AG08395 (cell line): ENCODE measurements at places on chromosomes 1 and 21.
A peak's percentile ranks its signal among the peaks of the same experiment; 100 is the strongest.

GRCh38 chr1:212127221-212127620, 91.7 kb downstream of the DTL start:
- no peak for DNase-seq

DNA sequence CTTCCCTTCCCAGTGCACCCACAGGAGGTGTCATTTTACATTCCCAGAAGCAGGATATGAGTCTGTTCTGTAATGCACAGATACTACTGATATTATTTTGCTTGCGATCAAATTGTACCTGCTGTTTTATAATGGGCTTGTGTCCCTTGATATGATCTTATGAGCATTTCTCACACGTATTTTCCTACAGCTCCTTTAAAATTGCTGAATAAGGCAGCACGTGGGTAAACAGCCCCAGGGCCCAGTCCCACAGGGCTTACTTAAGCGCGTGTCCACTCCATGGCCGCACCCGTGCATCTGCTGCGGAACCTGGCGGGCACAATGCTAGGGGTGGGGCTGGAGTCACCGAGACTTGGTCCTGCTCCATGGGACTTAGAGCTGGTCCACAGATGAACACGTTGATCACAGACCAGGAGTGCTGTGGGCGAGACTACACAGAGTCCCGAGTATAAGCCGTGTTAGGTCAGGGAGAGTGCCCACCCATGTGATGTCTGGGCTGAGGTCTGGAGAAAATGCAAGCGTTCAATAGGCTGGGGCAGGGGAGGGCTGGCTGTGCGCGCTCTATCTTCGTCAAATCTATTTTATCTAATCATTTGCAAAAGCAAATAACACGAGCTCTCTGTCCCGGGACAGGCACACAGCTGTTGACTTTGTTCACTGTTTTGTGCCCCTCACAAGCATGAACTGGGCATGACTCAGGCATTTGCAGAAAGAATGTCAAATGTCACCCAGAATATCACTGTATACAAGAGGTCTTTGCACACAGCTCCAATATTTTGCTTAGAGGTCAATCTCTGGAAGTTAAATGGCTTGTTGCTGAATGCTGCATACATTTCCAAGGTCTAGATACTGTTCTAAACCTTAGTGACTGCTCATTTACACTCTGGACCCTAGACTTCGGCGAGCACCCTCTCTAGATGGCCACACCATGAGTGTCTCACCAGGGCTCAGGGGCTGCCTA, 119.3 kb downstream of the CRYAA start:
- no peak for DNase-seq

- peak; percentile 39 for DNase-seq
Observed at GRCh38 chr1:202131956-202132821, 9.5 kb downstream of the GPR37L1 start.

DNA sequence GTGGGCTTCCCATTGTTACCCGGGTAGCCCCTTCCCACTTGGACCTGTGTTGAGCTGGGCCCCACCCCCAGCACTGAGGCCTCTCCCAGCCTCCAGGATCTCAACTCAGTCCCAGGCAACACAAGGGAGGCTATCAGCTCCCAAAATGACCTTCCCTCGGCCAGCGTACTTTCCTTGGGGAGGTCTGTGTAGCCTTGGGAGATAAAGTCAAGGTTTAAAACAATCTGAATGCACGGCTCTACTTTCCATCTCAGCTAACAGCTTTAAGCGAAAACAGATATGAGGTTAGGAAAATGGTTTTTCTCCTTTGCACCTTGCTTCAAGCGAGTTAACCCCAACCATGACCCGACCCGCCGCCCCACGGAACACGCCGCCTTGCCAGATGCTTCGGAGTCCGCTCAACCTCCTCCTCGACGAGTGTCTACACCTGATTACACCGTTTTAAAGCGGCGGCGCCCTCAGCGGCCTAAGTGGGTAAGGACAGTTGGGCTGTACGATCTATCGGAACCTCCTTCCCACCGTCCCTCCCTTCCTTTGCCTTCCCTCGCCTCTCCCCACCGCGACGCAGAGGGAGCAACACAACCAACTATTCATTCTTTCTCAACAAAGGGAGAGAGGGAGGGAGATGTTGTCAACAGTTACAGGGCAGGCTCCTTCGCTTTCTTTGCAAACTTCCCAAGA, 1.1 kb downstream of the BCAR3 start:
- DNase-seq: peak; percentile 90

DNA sequence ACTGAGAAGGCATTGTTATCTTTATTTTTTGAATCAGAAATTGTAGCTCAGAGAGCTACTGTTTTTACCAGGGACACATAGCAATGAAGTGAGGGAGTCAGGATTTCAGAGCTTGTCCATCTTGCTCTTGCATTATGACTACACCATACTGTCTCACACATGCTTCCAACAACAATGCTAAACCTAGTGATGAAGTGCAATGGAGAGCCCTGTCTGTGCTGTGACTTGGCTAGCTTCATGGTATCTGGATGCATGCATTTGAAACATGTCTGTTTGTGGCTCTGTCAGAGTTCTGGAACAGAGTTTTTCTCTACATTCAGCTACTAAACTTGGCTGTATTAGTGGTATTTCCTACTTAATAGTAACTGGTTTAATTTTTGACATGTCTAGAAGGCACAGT, 7.0 kb downstream of the PLPPR4 start:
- no peak for DNase-seq

- DNase-seq: no peak
Observed at GRCh38 chr21:33197496-33197895, 32.2 kb upstream of the IFNAR2 start.

DNA sequence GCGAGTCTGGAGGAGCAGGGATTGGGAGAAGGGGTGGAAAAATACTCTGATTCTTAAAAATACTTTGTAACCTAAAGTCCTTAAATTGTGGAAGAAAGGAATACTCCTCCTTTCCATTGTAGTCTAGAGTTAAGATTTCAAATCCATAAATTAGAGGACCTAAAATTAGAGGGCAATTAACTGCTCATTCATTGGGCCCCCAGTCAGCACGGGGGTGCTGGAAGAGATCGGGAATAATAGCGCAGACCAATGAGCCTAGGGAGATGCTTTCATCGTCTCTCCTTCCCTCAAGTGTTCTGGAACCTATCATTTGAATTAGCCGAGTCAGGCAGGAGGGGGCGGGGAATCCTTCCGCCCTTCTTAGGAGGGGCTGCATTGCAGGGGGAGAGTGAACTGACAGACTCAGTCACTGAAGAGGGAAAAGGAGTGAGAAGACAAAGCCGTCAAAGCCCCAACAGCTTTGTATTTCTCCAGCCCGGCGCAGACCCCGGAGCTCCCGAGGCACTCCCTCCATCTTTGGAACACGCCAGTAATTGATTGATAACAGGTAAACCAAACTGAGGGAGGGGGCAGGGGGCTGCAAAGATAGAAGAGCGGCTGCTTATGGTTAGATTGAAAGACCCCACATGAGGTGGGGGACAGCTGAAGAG, at the start of gene MLLT11:
MLLT11 (plus strand) TSS at position 391 of the 650 bp plus-strand sequence. CDS start 6,828 bp downstream, outside the sequence.
- peak; percentile 57 for DNase-seq

GRCh38 chr1:21650400-21650799, 18.8 kb downstream of the RAP1GAP start:
- no peak for DNase-seq

- no peak for DNase-seq
Observed at GRCh38 chr1:33232716-33233115, 23.6 kb upstream of the ZNF362 start.

GRCh38 chr1:222109836-222110235, 367.9 kb upstream of the DUSP10 start:
- DNase-seq: no peak

DNA sequence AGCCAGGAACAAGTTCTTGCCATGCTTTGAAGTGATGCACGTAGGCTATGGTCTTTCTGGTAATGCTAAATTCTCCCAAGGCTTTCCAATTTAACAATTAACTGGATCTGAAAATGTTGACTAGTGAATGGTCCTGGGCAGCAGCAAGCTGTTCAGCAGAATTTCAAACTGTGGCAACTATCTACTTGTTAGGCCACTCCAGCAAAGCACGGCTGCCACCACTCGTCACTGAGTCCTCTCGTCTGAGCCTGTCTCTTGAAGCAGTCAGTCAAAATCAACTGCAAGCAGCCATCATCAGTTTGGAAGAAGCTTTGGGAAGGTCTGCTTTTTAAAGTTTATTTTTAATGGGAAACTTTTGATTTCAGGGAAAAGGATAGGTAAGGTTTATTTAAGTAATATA, 6.1 kb downstream of the FLVCR1 start:
- DNase-seq: no peak

DNA sequence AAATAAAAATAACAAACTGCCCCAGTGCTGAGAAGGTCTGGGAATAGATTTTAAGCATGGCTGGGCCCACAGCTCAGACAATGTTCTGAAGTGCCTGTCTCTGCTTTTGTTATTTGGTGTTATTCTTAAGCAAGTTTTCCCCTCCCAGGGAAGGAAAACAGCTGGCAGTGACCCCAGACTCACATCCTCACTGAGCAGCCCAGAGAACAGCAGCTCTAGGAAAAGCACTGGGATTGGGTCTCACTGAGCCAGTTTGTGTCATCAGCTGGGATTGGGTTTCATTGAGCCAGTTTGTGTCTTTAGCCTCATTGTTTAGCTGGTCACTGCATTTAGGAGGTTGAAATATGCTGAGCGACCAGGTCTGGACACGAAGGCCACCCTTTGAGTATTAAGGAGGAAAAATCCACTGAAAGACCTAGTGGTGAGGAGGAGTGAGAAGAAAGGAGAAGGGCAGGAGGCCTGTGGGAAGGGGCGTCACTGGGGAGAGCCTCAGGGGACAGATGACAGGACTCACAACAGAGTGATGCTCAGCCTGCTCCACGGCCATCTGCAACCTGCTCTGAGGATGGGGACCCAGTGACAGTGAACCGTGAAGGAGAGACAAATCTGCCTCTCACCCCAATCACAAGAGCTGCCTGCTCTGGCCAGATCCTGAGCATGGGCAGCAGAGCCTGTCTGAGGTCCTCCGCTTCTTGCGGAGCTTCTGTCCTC, 103.8 kb downstream of the TOMM20 start:
- DNase-seq: no peak

- no peak for DNase-seq
Observed at GRCh38 chr1:33260439-33260838, 4.1 kb downstream of the ZNF362 start.

DNA sequence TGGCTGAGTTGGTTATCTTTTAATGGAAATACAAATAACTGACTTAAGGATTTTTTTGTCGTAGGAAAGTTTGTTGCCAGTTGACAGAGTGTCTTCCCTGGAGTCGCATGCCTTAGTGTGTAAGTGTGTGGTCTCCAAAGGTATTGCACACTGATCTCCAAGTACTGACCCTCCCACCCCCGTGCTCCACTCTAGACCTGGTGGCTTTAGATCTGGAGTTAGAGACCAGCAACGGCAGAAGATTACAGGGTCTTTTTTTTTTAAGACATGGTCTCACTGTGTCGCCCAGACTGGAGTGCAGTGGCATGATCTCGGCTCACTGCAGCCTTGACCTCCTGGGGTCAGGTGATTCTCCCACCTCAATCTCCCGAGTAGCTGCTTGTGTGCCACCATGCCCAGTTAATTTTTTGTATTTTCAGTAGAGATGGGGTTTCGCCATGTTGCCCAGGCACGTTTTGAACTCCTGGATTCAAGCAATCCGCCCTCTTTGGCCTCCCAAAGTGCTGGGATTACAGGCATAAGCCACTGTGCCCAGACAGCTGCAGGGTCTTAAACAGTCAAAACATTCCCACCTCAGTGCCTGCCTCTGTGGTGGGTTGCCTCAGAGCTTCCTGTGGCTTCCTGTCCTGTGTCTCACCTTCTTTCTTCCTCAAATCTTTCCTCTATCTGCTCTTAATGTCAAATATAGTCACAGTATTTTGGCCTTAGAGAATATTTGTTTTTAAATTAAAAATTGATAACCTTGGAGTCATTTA, 6.9 kb downstream of the TRAPPC10 start:
- DNase-seq: no peak

DNA sequence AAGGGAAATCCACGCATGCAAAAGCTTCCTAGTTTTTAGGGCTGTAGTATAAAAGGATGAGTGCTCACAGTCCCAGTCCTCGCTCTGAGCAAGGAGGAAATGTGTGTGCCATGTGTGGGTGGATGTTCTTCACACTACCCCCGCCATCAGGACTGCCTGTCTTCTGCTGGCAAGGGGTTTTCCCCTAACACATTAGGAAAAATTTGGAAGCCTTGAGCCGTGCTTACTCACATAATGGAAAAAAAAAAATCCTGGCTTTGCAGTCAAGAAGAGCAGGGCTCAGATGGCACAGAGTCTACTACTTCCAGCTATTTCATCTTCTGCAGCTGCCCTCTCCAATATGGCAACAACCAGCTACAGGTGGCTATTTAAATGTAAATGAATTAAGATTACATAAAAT, 363.1 kb downstream of the PLPP3 start:
- peak; percentile 62 for DNase-seq

- no peak for DNase-seq
Observed at GRCh38 chr1:108663074-108663473, 2.2 kb upstream of the HENMT1 start.

GRCh38 chr1:182248721-182249120, 142.9 kb downstream of the GLUL start:
- no peak for DNase-seq

DNA sequence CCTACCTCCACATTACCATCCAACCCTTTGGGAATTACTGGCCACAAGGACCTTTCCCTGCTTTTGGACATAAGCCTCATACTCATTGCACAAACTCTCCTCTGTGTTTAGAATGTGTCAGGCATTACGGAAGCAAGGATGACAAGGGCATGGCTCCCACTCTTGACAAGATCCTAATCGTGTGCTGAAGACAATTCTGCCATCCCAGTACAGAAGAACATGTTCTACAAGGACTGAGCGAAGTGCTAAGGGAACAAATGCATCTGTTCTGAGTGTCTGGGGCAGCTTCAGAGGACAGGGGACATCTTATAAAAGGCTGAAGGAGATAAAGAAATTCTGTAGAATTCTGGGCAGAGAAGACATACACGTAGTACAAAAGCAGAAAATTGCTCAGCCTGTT, 378.5 kb upstream of the CAMK1G start:
- DNase-seq: no peak

- no peak for DNase-seq
Observed at GRCh38 chr1:184186167-184186566, 134.6 kb downstream of the TSEN15 start.

- DNase-seq: no peak
Observed at GRCh38 chr1:232792949-232793348, 12.3 kb upstream of the MAP10 start.

- DNase-seq: no peak
Observed at GRCh38 chr1:186657481-186657880, 22.7 kb downstream of the PTGS2 start.

DNA sequence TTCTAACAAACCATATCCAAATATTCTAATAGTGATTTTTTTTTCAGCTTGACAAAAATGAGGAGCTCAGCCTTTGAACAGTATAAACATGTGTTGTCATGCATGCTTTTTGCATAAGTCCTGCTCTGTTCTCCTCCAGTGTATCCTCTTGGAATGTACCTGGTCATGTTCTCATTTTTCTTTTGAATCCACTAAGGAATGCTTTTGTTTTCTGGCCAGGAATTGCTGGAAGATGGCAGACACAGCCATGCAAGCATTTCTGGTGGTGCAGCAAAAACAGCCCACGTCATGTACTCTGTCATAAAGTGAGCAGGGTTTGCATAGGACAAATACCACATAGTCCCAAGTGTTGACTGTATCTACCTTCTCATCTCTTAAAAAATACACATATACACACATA, 11.5 kb upstream of the PLD5 start:
- DNase-seq: no peak

GRCh38 chr1:41366455-41367287, 5.4 kb downstream of the FOXO6 start:
- DNase-seq: no peak

GRCh38 chr1:110541906-110542395, 23.0 kb upstream of the KCNA10 start:
- DNase-seq: no peak
